Germinal center (tissue), 1 donor: ENCODE measurements at places on chromosomes 11 and 22.

DNA sequence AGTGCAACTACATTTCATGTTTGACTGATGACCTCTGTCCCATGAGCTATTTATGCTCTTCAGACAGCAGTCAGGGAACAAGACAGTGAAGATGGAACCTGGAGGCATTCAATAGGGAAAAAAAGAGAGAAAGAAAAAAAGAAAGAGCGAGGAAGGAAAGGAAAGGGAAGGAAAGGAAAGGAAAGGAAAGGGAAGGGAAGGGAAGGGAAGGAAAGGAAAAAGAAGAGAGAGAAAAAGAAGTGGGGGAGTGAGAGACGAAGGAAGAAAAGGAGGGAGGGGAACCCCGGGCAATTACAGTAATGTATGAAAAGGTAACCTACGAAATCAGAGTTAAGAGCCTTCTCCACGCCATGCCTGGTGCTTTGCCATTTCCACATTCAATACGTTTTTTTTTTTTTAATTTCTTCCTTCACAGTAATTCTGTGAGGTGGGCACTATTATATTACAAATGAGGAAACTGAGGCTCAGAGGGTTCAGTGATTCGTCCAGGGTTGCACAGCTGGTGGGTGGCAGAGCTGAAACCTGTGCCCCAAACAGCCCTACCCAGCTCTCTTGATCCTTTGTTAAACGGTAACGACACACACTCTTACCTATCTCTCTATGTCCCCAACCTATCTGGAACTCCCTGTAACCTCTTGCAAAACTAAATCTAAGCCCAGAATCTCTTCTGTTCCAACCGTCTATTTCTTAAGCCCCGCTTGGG is 39.3 kb downstream of the ETS1 start:
- no peak for DNase-seq

DNA sequence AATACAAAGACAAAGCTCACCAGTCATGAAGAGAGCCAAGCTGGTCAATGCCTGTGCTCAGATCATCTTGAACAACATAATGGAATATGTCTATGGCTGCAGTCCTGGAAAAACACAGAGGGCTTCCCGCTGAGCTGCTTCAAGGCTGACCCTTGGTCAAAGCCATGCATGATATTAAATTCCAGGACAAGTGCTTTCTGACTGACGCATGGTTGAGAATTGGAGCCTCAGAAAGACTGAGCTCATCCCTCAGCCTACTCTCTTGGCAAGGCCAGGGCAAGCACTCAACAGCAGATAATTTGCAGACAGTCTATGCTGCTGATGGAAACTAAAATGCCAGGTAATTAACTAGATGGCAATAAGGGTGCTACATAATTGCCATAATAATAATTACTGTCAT is 89.2 kb downstream of the GALNT18 start:
- DNase-seq: no peak

DNA sequence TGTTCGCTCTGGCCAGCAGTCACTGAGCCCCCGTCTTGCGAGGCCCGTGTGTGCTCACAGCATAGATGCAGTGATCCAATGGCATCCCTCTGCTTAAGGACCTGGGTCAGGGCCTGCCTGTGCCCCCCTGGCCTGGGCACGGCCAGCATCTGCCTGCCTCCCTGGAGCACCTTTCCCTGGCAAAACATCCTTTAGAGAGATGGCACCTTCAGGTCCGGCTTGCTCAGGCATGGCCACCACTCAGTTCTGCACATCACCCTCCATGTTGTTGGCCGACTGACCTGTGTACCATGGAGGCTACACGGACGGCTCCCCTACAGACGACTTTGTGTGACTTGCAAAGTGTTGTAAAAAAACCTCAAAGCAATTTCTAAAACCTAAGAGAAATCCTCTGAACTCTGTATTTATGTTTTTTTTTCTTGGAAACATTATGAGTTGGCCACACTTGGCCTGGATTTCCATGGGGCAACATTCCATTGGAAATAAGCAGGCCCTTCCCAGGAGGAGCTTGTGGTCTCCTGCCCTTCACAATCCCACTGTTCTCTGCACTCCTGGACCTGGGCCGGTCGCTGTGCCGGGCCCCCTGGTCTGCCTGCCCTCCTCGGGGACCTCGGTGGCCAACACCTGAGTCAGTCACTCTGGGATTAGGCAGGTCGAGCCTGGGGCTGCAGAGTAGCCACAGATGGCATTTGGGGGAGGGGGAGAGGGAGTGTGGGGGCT is 592.4 kb downstream of the TBC1D22A start:
- DNase-seq: no peak

DNA sequence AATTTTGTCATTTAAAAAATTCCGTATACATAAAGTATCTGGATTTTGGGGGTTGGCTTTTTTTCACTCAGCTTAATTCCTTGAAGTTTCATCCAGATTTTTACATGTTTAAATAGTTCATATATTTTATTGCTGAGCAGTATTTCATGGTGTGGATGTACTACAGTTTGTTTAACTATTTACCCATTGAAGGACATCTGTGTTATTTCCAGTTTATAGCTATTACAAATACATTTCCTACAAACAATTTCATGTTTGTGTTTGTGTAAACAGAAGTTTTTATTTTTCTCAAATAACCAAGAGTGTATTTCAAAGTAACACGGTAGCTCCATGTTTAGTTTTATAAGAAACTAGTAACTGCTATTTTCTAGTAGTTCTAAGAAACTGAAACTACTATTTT is 299.7 kb upstream of the ANO3 start:
- DNase-seq: no peak

GRCh38 chr11:124841201-124841600 is 24.0 kb upstream of the ROBO3 start:
- DNase-seq: no peak

DNA sequence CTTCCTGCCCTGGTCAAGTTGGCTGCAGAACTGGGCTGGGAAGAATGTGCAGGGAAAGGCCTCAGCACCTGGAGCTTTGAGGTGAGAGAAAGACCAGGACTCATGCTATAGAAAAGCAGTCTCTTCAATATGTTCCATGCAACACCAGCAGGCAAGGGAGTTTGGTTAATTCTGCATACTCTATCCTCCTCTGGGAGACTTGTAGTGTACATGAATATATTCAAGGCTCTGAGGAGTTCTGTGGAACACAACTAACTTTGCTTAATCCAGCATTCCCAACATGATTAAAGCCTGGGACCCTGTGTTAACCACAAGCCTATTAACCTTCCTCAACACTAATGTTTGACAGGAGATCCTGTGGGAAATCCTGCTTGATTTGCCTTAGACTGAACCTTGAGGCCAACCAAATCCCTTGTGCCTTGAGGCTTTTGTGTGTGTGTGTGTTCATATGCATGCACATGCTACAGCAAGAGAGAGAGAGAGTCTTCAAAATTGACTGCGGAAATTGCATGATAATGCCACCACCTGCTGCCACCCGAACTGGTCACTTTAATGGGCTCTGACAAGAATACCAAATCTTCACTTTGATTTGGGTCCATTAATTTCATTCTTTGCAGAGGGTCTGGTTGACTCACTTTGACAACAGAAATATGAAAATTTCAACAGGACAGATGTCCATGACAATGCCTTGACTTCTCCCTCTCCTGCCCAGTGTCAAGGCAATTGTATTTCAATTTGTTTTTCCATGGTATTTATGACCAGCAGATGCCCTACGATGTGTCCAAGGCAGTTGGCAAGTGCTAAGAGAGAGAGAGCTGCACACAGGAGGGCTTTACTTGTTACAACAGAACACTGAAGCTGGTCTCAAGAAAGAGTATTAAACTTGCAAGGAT is 238.2 kb upstream of the ZBED5 start:
- DNase-seq: no peak

DNA sequence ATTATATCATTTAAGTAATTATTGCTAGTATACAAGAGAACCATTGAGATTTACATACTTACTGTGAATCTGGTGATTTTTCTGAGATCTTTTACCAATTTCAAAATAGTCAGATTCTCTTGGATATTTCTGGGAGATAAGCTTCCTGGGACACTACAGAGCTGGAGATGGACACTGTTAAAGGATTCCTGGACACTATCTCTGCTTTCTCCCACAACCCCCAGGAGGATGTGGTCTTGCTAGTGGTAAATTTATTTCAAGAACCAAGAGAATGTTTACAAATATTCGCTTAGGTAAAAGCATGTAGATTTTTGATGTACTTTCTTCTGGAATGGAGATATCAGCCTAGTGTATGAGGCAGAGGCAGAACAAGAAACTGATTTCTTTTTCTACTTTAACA is 12.9 kb downstream of the CCDC82 start:
- no peak for DNase-seq

GRCh38 chr11:128737704-128738103 is 43.8 kb downstream of the FLI1 start:
- no peak for DNase-seq

GRCh38 chr11:59216641-59217564 is 4.2 kb upstream of the MPEG1 start:
- peak; percentile 65 for DNase-seq

- peak; percentile 43 for DNase-seq
These were observed 149.3 kb upstream of the DDI1 start for GRCh38 chr11:103887001-103887658.

DNA sequence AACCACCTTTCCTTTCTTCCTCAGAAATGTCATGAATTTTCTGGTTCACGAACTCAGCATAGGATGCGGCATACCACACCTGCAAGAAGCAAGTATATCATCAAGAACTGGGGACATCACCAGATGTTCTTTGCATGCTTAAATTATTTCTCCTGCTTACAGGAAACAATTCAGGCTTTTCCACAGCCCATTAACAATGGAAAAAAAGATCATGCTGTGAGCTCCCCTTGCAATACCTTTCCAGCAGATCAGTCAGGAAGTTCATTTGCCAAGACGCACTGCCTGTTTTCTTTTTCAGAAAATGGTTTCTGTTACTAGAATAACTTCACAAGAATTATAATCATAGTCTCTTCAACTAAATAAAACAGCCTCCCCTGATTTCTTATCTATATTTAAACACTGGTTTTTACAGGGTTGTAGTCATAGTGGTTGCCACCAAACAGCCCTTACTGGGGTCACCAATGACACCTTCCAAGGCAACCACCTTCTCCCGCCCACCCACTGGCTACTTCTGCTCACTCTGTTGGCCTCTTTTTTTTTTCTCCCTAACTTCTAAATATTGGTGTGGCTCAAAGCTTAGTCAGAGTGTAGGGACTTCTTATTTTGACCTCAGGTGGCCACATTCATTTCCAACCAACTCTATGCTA is 42.3 kb upstream of the NFRKB start:
- DNase-seq: no peak

GRCh38 chr11:133698654-133699053 is 146.7 kb downstream of the SPATA19 start:
- DNase-seq: no peak

- peak; percentile 38 for DNase-seq
These were observed 18.7 kb upstream of the JHY start for GRCh38 chr11:122863704-122864326.

DNA sequence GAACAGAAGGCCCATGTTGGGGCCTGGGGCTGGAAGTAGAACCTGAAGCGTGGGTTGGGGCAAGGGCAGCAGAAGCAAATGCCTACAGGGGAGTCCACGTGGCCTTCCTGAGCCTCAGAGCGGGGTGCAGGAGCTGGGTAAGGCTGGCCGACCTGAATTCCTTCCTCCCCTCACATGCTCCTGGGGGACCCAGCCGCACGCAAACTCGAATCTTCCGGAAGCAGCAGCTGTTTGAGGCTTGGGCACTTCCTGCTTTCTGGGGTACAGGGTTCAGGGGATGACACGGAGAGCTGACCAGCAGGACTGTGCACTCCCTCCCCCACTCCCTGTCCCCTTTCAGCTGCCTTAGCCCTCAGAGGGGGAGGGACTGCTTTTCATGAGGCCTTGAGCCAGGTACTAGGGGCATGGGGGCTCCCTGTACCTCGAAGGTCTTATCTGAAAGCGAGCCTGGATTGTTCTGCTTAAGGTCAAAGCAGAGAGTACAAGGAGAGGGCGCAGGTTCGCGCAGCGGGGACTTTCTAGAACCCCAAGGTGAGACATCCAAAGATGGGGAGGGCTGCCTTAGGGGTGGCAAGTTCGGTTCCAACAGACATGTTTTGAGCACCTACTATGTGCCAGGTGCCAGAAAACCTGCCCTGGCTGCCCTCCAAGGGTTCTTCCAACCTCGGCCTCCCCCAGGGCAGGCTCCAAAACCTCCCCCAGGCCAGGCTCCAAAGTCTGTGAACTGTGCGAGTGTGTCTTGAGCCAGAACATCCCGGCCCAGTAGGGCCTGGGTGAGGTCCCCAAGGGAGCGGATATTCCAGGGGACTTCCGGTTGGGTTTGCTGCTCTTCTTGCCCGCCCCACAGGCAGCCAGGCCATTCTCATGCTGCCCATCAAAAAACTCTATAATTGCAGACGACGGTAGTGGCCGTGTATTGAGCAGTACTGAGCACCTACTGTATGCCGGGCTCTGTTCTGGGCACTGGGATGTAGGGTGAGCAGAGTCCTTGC is 1.7 kb downstream of the NCF4 start:
- peak; percentile 70 for DNase-seq

GRCh38 chr11:78072455-78072854 is 7.2 kb downstream of the NDUFC2 start:
- no peak for DNase-seq

DNA sequence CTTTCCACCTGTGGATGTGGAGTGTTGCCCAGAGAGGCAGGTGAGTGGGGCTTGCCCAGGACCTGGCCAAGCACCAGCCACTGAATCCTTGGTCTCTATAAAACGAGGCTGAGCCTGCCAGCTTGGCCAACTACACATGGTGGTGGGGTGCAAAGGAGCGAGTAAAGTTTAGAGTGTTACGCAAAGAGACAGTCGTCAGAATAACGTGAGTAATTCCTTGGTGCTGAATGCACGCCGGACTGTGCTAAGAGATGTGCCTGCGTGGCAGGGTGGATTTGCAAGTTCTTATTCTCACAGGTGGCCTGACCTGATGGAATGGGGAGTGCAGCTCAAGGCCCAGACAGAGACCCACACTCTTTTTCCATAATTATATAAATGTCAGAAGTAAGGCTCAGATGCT is 88.6 kb upstream of the B3GAT1 start:
- no peak for DNase-seq

GRCh38 chr22:43432883-43433415 is 21.1 kb downstream of the MPPED1 start:
- DNase-seq: no peak

DNA sequence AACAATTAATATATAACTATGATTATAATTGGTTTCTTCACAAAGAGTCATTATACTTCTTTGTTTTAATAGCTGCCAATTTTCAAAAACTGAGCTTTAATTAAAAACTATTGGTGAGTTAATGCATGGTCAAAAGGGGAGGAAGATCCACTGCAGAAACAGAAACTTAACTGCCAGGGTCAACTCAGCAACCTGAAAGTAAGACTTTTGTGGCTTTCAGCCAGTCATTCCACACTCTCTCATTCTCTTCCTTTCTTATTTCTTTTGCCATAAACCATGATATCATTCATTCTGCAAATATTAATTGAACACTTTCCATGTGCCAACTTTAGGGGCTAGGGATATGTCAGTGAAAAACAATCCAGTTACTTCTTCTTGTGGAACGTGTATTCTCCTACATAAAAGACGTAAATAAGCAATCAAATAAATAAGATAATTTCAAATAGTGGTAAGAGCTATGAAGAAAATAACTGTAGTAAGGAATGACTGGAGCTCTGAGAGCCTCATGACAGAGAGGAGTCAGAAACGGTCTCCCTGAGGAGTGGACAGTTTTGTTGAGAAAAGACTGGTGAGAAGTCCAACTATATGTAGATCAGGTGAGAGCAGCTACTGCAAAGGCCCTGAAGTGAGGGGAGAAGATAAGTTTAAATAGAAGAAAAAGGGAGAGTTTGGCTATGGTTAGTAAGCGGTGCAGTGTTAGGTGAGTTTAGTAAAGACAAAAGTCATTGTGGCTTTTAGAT is 130.5 kb downstream of the GRIA4 start:
- DNase-seq: no peak
